ENCODE measurements at places on chromosomes 4 and X.

- DNase-seq = no peak
These were observed 125.1 kb upstream of the STX18 start for GRCh38 chr4:4666693-4667621.

GRCh38 chr4:85773372-85773771 lies 298.4 kb downstream of the ARHGAP24 start:
- no peak for DNase-seq

- no peak for DNase-seq
These were observed 35.3 kb downstream of the ARAP2 start for GRCh38 chr4:36208893-36209473.

- no peak for DNase-seq
These were observed 618.2 kb upstream of the PCDH10 start for GRCh38 chr4:132530861-132531260.

DNA sequence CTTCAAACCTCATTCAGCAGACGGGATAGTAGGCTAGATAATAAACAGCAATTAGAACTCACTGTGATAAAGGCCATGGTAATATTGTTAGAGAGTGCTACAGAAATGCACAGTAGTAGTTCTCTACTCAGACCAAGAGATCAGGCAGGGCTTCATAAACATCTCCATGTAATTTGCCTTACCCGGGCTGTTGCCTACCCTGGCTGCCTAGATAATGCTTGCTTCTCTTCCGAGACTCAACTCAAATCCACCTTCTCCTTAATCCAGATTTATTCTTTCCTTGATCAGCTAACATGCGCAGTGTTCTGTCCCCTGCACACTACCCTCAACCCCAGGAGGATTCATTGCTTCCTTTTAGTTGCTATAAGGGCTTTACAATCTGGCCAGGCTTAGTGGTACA lies 21.8 kb downstream of the ANK2 start:
- no peak for DNase-seq

DNA sequence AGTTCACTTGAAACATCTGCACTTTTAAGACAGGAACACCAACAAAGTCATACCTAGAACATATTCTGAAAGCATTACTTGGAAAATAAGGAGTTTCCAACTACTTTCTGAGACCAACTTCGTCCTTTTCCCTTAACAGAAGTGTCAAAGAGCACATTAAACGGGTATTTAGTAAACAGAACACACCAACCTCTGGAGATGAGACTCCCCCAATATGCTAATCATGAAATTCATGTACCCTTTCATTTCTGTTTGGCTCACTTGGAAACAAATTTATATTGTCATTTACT lies 69.2 kb downstream of the NOCT start:
- no peak for DNase-seq

All from right atrium auricular region (tissue), 2 donors.